ENCODE measurements at places on chromosomes 2 and 18.

DNA sequence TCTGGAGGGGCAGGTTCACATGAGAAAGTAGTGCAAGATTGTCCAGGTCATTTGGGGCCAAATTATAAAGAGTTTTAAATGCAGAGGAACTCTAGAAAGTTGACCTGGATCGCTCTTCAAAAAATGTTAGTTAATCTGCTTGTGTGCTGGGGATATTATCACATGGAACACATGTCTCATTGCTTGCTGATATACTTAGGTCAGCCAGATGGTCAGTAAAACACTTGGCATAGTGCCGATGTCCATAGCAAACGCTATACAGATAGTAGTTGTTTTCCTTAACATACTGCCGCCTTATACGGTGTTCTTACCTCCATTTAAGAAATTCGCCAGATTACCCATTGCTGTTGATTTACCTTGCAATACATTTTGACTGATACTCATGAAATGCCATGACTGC, 103.4 kb upstream of the CWC22 start:
- no peak for DNase-seq

- no peak for DNase-seq
These were observed 62.3 kb upstream of the NABP1 start for GRCh38 chr2:191615596-191615995.

- no peak for DNase-seq
These were observed 30.3 kb upstream of the IL1R1 start for GRCh38 chr2:102112271-102112670.

DNA sequence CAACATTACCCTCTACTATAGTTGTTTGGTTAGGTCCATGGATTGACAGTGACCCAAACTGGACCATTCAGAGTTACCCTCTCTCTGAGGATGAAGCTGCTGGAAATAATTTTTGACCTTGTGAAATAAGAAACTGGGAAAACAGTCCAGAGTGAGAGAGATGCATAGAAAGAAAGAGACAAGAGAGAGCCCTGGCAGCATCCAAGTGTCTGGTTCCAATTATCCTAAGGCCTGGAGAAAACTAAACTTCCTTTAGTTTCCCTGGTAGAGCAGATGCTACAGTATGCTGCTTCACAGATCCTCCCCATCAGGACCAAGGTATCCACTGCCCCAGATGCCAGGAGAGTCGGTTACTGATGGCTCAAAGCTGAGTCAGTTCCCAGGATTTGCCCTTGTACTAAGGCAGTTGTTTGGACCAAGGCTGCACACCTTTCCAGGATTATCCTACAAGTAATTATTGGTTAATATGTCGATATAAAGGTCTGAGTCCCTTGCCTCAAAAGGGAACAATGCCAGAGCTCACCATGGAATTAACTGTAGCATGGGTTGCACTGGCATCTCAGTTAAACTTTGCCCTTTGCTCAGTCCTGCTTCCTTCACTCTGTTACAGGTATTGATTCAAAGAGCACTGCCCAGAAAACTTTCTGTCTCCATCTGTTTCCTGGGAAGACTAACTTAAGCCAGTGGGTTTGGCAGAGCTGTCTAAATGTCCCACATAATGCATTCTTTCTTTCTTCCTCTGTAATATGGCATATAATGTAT, 14.6 kb upstream of the CHN1 start:
- DNase-seq: no peak

DNA sequence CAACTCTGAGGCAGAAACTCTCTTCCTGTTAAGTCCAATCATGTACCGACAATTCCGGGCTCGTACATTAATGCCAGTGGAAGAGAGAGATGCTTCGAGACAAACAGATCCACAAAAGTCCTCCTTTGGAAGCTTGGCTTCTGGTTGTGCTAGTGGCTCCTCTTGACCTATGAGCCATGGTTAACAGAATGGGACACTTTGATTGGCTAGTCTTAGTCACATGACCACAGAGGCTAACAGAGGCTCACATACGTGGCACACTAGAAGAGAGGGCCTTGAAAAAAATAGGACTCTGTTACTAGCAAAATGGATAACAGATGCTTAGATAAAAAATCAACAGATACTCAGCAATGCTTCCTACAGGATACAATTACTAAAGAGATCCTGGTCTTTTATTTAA, 1211.9 kb upstream of the GYPC start:
- DNase-seq: no peak

DNA sequence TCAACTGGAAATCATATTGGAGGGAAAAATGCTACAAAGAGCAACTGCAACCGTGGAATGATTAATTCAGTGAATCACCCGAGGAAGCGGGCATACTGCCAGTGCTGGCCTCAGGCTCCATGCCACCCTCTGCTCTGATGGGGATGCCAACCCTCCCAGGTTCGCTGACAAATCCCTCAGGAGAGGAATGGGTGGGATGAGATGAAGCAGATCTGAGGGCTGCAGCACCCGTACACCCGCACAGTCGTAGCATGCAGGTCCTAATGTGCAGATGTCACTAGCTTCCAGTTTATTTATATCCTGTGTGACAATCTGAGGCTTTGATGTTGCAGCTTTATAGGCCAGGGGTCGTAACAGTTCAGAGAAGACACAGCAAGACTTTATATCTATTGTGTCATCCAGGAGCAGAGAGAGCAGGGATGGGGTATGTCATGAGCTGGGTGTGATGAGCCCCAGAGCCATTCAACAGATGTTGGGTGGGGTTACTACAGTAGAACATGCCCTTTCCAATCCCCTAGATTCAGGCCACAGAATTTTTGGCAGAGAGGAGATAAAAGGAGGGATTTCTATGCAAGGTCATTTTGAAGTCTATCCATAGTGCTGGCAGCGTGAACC, 44.6 kb downstream of the DPP4 start:
- no peak for DNase-seq

- no peak for DNase-seq
These were observed 74.8 kb downstream of the DYSF start for GRCh38 chr2:71528131-71528591.

- DNase-seq: no peak
These were observed 152.0 kb upstream of the PGAP1 start for GRCh38 chr2:197078535-197078934.

DNA sequence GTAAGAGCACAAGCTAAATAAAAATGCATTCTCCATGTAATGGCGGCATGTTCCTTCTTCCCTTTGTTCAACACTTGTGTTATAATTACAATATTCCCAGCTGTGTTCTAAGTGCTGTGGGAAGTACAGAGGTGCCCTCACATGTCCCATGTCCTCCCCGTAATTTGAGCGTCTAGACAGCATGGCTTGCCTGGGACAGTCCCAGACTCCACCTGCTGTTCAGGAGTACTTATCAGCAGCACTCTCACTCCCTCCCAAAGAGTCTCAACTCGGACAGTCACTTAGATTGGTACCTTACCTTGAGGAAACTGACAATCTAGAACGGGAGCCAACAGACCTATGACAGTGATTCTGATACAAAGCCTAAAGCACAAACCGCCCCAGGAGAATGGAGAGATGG, 370.5 kb downstream of the EIPR1 start:
- no peak for DNase-seq

DNA sequence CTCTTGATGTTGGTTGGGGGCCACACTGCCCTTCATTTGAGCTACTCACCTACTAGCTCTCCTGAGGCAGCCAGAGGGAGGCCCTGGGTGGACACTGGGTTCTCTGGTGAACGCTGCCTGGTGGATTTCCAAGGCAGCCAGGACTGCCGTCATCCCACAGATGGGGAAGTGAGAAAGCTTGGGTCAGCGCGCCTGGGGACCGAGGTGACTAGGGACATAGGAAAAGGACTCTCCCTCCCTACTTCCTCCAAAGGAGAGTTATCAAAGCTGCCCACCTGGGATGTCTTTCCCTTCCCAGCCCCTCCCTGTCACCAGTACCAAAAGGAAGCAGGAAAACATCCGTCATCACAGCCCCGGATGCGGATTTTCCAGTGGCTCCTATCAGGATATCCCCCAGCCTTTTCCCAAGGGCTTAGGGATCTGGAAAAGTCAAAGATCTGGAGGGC, 3.8 kb upstream of the SEMA4C start:
- no peak for DNase-seq

- DNase-seq: no peak
These were observed 133.5 kb downstream of the SRBD1 start for GRCh38 chr2:45477546-45477945.

- DNase-seq: no peak
These were observed 105.8 kb upstream of the PID1 start for GRCh38 chr2:229376866-229377265.

DNA sequence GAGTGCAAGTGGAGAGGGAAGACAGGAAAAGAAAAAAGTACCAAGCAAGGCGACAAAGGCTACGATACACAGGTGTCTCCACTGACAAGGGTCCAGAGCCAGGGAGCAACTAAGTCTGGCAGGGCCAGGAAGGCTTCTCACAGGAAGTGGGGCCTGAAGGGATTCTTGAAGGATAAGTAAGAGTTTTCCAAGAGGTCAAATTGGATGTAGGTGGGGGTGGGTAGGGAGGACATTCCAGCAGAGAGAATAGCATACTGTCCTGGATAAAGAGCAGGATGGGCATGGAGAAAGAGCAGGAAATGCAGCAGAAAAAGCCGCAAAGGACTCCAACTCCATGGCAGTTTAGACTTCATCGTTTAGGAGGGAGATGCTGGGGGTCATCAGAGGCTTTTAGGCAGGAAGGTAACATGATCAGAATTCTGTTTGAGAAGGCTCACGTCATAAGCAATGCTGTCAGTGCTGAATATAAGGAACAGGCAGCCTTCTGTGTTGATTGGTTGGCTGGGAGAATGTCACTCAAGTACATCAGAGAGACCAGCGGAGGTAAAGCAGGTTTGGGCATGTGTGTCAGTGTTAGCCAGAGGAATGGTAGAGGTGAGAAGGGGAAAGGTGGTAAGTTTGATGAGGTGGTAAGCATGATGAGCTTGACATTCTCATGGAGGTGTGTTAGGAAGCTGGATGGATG, 35.1 kb downstream of the ARHGAP25 start:
- no peak for DNase-seq

DNA sequence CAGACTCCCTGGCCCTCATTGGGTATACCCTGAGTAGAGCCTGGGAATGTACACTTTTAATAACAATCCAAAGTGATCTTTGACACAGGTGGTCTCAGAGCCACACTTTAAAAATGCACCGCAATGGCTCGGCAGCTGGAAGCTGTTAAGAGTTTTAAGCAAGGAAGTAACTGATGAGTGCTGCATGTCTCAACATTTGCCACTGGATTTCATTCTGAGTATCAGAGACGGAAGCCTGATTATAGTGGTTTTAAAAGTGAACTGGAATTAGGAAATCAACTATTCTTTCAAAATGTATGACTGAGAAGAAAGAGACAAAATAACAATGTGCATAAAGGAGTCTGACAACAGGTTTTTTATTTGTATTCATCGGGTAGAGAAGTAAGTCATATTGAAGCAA, 7.5 kb downstream of the MBOAT2 start:
- no peak for DNase-seq

DNA sequence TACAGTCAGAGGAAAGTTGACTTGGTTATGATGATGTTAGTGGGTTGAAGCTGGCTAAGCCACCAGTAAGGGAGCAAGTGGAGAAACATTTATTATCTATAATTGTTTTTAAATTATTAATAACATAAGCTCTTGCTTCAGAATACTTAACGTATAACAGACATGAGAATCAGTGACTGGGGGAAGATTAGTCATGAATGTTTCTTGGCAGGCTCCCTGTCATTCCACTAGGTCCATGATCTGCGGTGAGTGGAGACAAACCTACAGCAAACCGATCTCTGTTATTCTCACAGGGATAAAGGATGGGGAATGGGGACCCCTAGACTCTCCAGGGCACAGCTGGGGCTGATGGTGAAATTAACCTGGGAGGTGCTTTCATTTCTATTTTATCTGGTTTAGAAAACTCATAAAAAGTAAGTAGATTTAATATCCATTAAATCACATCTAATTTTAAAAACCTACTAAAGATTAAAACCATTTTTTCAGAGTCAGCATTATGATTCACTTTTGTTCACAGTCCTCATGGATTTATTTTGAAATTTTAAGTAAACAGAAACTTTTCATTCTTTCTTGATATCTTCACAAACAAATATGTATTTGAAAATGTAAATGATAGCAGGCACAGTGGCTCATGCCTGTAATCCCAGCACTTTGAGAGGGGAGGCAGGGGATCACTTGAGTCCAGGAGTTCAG, 420.3 kb downstream of the PTPRM start:
- DNase-seq: no peak

DNA sequence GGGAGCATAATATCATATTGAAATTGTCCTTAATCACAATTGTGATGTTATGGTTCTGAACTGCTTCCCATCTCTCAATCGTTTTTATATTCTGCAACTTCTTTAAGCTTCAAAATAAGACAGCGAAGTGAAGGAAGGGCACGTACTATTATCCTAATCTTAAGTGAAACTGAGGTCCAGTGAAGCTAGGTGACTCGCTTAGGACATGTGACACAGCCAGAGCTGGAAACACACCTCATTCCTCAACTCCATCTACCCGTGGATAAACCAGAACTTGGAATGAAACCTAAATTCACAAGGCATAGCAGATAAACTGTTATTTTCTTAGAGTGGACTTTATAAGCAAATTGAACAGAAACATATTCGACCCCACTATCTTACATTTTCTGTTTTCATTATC, 191.2 kb upstream of the PXDN start:
- no peak for DNase-seq

- no peak for DNase-seq
These were observed 471.3 kb downstream of the ZEB2 start for GRCh38 chr2:144048631-144049060.

DNA sequence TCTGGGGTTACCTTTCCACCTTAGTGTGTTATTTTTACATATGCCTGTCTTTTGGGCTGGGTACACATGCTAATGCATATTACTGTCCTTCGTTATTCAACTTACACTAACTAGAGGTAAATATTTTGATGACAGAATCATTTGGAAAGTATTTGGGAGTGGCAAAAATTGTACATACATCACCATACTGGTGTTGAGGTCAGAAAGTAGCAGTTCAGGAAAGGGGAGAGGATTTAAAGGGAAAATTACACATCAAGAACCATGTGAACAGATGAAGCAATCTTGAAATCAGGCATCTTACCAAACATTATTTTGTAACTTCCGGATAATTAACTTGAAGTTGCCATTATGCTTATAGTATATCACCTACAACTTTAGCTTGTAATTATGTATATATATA, 379.7 kb downstream of the RND3 start:
- no peak for DNase-seq

- DNase-seq: no peak
These were observed 114.7 kb upstream of the OTOS start for GRCh38 chr2:240255165-240255491.

DNA sequence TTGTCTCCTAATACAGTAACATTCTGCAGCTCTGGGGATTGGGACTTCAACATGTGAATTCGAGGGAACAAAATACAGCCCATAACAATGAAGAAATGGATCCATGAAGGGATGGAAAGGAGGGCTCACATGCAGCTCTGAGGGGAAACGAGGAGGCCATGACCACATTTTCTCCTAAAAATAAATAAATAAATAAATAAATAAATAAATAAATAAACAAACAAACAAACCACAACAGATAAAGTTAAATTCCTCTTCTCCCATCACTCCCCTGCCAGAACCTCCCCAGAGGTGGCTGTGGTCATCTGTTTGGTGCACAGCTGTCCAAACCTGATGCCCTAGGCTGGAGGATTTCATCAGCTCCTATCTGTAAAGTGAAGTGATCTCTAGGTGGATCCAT, 42.7 kb downstream of the MAL start:
- no peak for DNase-seq

- DNase-seq: no peak
These were observed 68.4 kb upstream of the CTDP1 start for GRCh38 chr18:79611040-79611681.

- no peak for DNase-seq
These were observed 109.0 kb downstream of the SETBP1 start for GRCh38 chr18:44789710-44790109.
